ENCODE measurements at places on chromosomes 3 and 15.

DNA sequence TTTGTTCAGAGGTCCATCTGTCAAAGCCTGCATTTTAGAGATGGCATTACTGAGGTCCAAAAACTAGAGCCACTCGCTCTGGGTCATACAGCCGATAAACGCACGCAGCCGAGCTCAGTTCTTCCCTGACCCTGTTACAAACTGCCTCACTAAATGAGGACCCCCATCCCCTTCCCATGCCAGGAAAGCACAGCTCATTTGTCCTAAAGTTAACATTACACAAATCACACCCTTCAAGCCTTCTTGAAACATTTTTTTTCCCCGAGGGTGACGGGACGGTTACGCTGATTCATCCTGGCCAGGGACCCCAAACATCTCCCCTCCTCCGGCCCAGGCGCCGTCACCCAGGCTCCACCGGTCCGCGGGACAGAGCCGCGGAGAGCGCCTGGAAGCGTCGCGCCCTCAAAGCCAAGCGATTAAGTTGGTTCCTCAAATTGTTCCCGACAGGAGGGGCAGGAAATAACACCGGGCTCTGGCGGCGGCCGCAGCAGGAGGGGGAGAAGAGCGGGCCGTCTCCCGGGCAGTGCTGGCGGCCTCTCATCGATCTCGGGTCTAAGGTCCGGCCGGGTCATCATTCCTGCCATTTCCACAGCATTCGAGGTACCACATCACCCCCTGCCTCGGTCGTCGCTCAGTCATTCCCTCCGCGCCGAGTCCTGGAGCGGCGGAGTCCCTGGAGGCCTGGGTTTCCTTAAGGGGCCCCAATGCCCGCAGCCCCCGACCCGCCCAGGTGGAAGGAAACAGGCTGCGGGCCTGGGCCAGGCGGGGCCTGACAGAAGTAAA is 619 bp upstream of the CMTM8 start:
- peak; percentile 2 for DNase-seq

GRCh38 chr3:193301433-193301832 is 60.4 kb downstream of the PLAAT1 start:
- no peak for DNase-seq

GRCh38 chr15:55991802-55992768 is 1.3 kb downstream of the NEDD4 start:
- no peak for DNase-seq

- DNase-seq = no peak
These were observed 19.1 kb upstream of the TPM1 start for GRCh38 chr15:63023351-63023945.

- no peak for DNase-seq
These were observed 222.6 kb downstream of the ZNF385D start for GRCh38 chr3:21528291-21528995.

DNA sequence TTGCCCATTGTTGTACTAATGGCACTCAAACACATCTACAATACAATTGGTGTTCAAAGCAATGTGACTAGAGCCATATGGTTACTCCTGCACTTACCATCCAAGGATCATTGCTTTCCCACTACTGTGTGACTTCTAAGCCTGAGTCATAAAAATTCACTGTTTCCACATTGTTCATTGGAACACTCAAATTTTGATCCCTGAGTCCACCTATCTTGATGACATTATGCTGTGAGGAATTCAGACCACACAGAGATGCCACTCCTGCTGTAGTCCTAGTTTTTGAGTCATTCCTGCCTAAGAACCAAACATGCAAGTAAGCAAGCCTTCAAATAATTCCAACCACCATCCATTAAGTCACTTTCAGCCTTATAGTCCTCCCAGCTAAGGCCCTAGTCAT is 176.2 kb downstream of the EFHB start:
- no peak for DNase-seq

- DNase-seq = no peak
These were observed 2.4 kb downstream of the ANAPC13 start for GRCh38 chr3:134483195-134483900.

DNA sequence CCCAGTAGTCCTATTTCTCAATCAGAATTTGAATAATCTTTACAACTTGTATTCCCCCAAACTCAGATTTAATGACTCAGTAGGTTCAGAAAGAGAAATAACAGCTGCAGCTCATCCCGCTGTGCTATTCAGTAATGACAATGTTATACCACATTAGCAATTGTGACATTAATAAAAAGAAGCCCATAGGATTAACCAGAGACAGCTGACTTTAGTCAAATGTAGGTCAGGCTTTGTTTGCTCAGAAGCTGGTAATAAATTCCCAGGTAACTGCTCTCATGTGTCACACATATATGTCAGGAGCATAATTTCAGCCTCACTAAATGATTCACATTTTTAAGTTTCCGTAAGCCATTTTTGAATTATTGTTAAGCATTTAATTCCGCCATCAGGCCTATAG is 222.0 kb upstream of the UBE2E2 start:
- no peak for DNase-seq

DNA sequence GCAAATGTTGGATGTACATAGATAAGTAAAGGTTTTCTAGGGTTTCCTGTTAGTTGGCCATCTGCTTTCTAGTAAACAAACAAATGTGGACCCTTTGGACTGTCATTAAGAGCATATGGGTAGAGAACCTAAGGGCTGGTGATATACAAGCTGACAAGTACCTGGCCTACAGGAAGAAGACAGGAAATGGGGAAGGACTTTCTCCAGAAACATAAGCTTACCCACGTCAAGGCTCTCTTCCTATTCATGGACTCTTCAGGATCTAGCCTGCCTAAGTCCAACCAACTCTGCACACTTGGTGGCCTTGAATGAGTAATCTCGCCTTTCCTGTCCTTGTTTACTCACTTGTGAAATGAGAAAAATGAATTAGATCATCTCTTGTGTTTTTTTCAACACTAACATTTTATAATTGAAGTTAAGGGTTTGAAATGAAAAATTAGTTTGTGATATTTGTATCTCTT is 22.2 kb upstream of the GOLIM4 start:
- DNase-seq = no peak

DNA sequence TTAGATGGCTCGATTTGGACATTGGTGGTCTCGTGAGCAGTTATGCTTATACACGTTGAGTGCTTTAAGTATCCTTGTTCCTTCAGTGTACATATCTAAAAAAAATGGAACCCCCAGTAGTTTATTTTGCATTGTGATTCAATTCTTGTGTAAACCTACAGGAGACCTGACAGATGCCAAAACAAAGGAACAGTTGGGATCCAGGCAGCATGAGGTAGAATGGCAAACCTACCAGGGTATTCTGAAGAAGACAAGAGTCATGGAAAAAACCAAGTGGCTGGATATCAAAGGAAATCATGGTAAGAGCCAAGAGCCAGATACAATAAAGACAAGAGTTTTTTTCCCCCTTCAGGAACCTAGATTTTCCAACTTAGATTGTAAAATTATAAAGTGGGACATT is 2.0 kb downstream of the TMEM62 start:
- DNase-seq = no peak

DNA sequence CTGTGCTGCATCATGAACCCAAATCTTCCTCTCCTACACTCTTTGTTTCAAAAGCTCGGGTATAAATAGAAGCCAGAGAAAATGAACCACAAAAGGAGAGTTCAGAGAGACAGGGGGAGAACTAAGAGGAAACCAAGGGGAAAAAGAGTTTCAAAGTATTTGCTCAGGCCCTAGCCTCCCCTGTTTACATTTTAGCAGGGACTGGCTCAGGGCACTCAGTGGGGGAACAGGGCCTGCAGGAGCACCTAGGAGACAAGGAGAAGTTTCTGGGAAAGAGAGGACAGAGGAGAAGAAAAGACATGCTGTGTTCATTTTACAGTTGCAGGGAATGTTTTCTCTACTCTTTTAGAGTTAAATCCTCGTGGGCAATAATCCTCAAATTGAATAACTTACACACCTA is 8.5 kb upstream of the IL17RD start:
- no peak for DNase-seq

- no peak for DNase-seq
These were observed 1.4 kb upstream of the PDHB start for GRCh38 chr3:58434990-58435389.

DNA sequence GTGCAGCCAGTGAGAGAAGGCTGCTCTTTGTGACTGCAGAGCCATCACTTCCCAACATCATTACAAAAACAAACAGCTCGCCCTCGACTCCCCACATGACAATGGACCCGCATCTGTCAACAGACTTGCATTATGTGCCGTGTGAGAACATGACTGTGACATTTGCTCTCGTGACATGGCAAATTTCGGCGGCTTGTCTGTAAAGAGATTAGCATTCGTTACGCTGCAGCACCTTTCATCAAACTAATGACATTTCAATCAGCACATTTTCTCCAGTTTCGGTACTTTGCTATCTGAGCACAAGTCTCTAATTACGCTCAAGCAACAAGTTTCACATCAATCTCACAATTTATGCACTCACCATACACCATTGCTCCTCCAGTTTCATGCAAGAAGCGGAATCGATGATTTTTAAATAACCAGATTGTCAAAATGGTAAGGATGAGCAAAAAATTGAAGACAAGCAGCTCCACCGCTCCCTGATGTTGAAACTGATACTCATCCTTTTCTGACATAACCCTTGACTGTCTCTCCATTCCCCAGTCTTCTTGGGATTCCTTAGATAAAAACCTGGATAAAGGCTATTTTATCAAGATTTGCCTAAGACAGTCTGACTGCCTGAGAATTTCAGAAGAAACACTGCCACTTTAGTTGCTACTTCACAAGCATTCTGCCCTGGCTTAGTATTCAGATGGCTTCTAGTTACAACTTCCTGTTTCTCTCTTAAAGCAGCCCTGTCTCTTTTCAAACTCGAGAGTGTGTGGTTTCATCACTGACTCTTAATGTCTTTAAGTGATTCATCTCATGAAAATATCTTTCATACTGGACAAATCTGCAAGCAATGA is at the start of gene SLC9A9:
Gene SLC9A9 (minus strand): TSS at position 682 of the 845 bp plus-strand sequence. CDS start 146 bp downstream, at position 536.
- no peak for DNase-seq

DNA sequence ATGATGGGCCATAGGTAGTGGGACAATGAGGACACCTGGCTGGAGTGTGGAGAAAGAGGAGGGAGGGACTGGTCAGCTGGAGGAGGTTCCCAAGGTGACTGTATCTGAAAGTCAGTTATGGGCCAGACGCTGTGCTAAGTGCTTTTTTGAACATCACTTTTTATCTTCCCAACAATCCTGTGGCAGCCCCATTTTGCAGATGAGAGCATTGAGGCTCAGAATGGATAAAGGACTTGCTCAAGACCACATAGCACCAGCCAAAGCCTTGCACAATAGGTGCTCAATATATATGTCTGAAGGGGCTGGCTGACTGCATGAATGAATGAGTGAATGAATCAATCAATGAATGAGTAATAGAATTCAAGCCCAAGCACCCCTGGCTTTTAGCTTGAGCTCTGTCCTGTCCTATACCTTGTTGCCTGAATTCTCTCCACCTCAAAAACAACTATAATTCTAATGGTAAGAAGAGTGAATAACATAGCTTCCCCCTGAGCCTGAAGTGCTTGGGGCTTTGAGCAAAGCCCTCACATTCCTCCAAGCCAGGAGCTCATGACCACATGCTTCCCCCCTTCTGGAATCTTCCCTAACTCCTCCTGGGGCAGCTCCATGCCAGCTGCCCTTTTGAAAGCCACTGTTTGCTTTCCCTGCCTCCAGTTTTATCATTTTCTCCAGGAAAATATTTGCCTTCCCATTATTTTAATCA is 150.9 kb downstream of the RPLP1 start:
- no peak for DNase-seq

DNA sequence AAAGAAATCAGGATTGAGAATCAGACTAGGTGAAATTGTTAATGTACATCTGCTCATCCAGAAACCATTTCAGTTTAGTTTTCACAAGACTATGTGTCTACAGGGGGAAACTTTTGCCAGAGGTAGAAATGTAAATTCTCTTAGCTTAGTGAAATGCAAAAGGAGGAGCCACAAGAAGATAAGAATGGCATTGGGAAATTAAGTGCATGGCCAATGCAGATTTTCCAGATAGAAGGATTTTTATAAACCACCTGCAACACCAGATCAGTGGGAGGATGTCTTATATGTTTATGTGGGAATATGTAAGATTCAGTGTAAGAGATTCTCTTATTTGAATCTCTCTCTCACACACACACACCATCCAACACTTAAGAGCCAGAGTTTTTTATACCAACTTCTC is 67.2 kb downstream of the HMG20A start:
- no peak for DNase-seq

DNA sequence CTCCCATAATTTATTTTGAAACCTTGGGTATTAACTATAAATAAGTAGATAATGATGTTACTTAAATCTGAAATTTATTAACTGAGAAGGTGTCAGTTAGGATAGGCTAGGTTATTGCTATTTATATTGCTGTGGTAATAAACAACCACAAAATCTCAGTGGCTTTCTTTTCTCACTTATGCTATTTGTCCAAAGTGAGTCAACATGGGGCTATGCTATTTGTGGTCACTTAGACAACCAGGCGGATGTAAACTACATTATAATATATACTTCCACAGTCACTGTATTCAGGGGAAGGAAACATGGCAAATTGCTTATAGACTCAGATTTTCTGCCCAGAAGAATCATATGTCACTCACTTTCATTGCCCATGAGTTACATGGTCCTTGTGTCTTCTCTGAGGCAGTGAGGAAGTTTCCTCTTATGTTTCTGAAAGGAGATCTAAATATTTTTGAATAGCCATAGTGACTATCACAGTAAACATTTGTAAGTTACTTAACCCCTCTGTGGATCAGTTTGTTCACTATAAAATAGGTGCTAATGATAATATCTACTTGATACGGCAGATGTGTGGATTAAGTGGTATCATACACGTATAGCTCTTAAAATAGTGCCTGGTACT is 19.8 kb downstream of the HMG20A start:
- no peak for DNase-seq

DNA sequence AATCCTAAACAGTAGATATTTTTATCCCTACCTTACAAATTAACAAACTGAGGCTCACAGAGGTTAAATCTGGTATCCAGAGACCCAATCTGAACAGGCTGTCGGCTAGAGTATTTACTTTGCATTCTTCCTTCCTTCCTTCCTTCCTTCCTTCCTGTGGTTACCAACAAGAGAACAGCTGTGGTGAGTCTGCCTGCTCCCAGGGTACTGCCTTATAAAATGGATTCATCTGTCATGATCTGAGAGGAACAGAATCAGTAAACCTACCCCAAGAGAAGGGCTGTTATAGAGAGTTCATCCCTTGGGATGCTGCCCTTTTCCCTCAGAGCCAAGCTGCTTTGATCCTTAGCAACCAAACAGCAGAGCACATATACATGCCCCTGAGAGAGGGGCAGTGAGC is 3.6 kb downstream of the GADL1 start:
- DNase-seq = no peak

DNA sequence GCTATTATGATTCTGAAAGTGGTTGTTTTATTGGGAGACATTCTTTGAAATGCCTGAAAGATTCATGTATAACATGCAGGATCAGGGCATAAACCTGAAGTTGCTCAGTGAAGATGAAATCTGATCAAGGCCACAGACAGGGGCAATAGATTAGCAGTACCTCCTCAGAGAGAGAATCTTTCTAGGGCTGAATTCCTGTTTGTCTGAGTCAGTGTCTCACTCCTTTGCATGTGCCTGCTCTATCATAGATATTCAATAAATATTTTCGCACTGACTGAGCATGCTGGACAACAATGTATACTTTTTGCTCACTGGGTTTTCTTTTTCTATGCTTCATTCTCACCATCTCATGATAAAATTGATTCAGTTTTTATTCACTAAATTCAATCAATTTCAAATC is 49.8 kb upstream of the PFN2 start:
- no peak for DNase-seq
